ENCODE measurements at places on chromosomes 11 and 22.
A peak's percentile ranks its signal among the peaks of the same experiment; 100 is the strongest.

DNA sequence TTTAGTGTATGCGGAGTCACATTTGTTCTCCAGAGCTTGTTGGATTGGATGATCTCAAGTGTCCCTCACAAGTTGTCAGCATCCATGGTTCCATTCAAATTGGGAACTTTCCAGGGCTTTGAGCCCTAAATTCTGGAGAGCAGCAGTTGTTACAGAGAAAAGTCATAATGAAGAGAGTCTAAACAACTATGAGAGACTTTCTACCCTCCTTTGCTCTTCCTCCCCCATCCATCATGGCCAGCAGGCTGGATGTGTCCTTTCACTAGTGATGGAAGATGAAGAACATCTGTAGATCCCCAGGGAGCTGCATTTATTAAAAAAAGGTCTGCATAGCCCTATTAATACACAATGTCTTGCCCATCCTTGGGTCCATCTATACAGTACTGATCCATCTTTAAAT, 129.6 kb upstream of the TIMP3 start:
- no peak for DNase-seq

DNA sequence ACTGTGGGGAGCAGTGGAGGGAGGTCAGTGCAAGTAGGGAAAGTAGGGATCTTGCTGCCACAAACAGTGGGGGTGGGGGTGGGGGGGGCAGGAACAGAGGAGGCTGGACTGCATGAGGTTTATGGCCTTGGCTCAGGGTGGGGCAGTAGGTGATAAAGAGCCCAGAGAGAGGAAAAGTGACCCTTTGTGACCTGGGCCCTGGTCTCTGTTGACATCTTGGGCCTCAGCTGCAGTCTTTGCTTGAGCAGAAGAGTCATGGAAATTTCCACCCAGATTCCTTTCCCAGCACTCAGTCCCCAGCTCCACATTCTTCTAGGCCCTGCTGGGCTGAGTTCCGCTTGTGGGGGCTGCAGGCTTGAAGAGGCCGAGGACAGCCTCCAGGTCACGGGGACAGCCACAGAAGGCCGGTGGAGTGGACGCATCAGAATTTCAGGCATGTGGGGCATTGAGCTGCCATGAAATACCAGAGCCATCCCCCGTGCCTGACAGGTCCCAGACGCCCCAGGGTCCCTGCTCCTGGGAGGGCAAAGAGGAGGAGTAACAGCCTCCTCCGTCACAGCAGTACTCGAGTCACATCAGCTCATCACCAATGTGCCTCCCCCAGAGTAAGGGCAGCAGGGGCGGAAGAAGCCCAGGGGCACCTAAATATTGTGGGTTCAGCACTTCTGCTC, 9.7 kb upstream of the MALAT1 start:
- DNase-seq: peak; percentile 71

DNA sequence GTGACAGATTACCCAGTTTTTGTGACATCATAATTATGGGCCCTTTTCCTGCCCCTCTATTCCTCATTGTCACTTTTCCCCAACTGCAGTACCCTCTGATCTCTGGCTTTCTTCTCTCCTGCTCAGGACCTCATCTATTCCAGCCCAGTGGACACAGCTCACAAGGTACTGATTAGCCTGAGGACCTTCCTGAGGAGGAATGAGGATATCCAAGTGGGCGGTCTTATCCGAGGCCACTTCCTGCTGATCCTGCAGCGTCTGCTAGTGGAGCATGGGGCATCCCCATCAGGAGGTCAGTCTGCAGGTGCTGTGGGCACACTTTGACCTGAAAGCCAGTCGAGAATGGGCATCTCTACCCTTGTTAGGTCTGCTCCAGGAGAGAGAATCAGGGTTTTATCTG, 24.5 kb upstream of the CCDC134 start:
- no peak for DNase-seq

- DNase-seq: no peak
Measured at GRCh38 chr11:69130654-69131053, 25.1 kb upstream of the SMIM38 start.

DNA sequence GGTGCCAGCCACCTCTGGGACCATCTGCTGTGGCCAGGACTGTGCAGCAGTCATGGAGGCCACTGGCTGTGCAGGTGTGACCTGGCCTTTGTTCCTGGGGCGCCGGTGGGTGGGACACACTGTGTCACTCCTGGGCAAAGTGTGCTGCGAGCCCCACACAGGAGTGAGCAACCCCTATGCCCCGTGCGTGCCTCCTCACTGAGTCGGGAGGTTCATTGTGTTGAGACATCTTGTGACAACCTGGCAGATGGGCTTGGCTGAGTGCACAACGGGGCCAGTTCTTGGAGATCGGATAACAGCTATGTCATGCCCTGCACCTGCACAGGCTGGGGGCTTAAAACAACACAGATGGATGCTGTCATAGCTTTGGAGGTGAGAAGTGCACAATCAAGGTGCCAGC, 13.5 kb downstream of the ANO1 start:
- no peak for DNase-seq

DNA sequence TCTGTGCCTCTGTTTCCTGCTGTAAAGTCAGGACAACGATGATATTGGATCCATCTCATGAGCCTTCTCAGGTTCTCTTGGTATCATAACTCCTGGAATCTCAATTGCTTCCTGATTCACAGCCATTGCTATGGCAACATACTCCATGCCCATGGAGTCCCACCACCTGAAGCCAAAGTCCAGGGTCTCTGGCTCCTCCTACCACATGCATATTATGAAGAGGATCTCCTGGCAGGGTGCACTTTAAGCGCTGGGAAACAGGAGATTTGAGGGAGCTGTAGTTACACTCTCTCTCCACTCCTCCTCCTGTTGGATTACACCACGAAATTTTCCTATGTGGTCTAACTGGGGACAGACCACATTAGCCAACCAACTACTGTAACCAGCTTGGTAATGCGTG, 130.9 kb upstream of the SEZ6L start:
- no peak for DNase-seq
